ENCODE measurements at places on chromosomes 1 and 21.

GRCh38 chr1:117928881-117929342 is 509 bp downstream of the GDAP2 start:
- peak; percentile 74 for DNase-seq

- DNase-seq, result no peak
Observed at GRCh38 chr1:210476730-210477129, 148.0 kb downstream of the HHAT start.

DNA sequence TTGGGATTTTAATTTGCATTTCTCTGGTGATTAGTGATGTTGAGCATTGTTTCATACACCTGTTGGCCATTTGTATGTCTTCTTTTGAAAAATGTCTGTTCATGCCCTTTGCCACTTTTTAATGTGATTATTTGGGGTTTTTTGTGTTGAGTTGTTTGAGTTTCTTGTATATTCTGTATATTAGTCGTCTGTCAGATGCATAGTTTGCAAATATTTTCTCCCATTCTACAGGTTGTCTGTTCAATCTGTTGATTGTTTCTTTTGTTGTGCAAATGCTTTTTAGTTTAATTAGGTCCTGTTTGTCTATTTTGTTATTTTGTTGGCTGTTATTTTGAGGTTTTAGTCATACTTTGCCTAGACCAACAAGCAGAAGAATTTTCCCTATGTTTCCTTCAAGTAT is 164.0 kb upstream of the CXADR start:
- no peak for DNase-seq

DNA sequence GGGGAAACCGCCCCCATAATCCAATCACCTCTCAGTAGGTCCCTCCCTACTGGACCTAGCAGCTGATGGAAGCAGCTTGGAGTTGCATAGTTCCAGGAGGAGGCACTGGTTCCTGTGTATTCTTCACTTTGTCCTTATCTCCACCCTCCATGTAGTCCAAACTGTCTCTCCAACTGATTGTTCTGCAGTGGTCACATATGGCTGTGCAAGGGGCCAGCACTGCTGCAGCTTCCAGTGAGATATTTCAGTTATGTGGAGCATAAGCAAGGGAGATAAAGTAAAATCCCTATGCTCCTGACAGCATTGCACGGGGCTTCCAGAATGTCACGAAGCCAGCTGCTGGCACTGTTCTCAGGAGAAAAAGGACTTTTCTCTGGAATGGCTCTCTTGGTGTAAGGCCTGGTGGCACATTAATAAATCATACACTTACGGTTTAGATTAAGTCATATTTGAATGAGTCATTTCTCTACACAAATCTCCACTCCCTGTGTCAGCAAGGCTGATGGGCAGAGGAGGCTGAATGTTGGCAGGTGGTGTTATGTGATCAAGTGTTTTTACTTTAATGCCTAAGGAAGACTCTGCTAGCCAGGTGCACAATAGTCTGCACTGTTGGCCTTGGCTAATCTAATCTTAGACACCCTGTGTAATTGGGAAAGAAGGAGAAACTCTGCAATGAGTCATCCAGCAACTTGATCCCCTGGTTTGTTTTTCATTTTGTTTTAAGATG is 93.4 kb downstream of the KCNK1 start:
- DNase-seq, result no peak

DNA sequence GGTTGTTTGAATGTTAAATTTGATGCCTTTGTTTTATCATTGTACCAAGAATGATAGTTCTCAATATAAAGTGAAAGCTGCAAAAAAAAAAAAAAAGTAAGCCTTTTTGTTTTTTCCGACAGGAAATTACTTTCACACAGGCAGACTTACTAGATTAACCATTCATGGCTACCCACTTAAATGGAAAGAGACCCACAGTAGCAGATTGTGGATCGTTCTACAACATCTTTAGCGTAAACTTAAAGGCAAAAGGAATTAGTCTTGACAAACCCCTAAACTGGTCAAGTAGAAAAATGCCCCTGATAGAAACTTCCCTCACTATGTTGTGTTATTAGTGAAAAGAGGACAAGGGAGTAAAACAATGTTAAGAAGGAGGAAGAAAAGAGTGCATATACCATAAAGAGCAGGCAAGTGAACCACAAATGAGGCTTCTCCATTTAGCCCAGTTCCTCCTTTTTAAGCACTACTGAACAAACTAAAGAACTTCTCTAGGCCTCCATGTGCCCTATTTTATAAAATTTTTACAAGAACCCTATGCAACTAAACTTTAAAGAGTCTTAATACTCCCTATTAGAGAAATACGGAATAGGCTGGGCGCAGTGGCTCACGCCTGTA is 1560.3 kb downstream of the MRPL39 start:
- DNase-seq, result no peak

- peak; percentile 48 for DNase-seq
Observed at GRCh38 chr1:41662765-41663437, 178.4 kb upstream of the EDN2 start.

- no peak for DNase-seq
Observed at GRCh38 chr1:156112276-156113137, 2.0 kb upstream of the LMNA start.

- DNase-seq, result no peak
Observed at GRCh38 chr1:156856282-156856785, 2.6 kb downstream of the INSRR start.

GRCh38 chr21:38714999-38715398 is 90.7 kb upstream of the ETS2 start:
- DNase-seq, result no peak

DNA sequence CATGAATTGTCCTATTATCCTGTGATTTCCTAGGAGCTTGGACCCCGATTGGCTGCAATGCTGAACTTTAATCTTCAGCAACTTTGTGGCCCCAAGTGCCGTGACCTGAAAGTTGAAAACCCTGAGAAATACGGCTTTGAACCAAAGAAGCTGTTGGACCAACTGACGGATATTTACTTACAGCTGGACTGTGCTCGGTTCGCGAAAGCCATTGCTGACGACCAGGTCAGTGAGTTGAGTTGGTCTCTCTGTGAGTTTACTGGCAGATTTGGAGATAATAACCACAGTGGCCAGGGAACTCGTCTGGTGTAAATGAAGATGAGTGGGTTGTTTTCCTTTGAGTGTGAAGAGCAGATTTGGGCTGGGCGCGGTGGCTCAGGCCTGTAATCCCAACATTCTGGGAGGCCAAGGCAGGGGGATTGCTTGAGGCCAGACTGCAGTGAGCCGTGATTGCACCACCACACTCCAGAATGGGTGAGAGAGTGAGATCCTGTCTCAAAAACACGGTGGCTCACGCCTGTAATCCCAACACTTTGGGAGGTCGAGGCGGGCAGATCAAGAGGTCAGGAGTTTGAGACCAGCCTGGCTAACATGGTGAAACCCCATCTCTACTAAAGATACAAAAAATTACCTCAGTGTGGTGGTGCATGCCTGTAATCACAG is 39.1 kb upstream of the KIF1B start:
- DNase-seq, result no peak

DNA sequence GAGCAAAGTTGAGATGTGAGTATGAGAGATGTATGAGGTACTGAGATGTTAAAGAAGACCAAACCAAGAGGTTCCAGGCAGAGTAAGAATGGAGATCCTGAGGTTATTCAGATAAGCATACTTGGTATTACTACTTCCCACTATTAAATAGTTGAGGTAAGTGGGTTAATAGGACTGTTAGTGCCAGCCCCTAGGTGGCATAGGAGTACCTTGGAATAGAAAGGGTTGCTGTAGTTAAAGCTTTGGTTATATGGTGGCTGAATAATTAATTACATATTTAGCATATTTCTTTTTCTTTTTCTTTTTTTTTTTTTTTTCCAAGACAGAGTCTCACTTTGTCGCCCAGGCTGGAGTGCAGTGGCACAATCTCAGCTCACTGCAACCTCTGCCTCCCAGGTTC is 397.9 kb upstream of the TMPRSS15 start:
- DNase-seq, result no peak

DNA sequence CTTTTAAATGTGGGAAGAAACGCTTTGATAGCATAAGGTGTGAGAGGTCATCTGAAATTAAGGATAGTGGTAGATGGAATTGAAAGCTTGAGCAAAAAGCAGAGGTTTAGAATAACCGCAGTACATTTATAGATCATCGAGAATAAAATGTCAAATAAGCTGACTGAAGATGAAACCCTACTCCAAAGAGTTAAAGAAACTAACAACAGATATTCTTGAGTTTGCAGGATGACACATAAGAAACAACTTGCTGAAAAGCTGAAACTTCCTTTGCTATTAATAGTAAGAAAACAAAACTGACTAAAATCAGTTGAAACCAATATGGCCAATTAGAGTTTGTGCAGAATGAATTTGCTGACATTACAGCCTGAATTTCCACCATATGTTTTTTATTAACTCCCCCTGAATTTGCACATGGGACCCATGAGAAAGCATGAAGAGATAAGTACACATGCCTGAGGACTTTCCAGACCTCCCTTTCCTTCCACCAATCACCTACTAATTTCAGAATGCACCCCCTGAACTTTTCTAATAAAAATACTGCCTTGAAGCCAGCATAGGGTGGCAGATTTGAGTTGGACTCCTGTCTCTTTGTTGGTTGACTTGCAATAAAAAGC is 1.7 kb upstream of the C1orf185 start:
- DNase-seq, result no peak

- DNase-seq, result peak; percentile 93
Observed at GRCh38 chr1:109546311-109547109, 1.9 kb upstream of the GNAI3 start.

DNA sequence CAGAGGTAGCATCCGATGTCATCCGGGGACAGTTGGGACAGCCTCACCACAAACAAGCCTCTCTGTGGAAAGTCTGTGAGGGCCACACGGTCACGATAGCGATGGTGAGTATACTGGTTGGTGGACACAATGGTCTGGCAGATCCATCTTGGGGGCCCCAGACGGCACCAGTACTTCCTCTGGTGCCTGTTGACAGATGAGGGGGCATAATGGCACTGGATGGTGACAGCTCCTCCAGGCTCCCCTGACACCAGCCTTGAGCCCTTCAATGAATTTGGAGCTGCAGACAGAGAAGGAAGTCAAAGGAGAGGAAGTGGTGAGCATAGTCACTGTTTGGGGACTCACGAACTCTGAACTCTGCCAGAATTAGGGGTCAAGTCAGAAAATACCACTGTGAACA is 8.0 kb downstream of the FCAMR start:
- no peak for DNase-seq

GRCh38 chr1:183137782-183138181 is 48.3 kb upstream of the LAMC2 start:
- DNase-seq, result no peak

DNA sequence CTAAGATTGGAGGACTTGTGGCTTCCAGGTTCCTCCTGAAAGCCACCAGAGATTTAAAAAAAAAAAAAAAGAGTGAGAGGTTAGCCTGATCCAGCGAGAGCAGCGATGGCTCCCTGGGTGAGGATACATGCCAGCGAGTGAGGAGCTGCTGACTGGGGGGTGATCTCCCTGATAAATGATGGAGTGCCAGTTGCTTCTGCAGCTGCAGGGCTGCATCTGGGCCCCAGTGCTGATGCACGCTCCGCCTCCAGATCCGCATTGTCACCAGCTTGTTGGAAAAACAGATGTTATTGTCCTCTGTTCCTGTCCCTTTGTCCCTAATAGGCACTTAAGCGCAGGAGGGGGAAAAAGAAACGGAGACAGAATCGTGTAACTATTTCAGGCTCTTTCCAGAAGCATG is 28.6 kb downstream of the UBIAD1 start:
- DNase-seq, result no peak

- DNase-seq, result no peak
Observed at GRCh38 chr1:15762546-15762945, 4.0 kb downstream of the FBLIM1 start.

- DNase-seq, result no peak
Observed at GRCh38 chr1:150957666-150958065, 17.0 kb downstream of the CERS2 start.

DNA sequence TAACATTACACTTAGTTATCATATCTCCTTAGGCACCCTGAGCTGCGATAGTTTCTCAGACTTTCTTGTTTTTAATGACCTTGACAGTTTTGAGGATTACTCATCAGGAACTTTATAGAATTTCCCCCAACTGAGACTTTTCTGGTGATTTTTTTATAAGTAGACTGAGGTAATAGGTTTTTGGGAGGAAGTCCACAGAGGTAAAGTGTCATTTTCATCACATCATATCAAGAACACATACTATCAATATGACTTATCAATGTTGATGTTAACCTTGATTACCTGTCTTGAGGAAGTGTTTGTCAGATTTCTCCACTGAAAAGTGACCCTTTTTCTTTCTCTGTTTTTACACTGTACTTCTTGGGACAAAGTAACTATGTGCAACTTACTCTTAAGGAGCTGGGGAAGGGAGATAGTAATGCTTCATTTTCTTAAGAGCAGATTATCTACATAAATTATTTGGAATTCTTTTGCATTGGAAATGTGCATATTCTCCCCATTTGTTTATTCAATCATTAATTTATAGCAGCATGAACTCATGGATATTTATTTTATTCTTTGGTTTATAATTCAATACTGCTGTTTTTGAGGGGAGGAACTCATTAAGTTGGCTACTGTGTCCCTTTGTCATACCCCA is 72.8 kb upstream of the HSD17B7 start:
- DNase-seq, result no peak

GRCh38 chr1:113153116-113153803 is 80.3 kb downstream of the LRIG2 start:
- DNase-seq, result no peak

DNA sequence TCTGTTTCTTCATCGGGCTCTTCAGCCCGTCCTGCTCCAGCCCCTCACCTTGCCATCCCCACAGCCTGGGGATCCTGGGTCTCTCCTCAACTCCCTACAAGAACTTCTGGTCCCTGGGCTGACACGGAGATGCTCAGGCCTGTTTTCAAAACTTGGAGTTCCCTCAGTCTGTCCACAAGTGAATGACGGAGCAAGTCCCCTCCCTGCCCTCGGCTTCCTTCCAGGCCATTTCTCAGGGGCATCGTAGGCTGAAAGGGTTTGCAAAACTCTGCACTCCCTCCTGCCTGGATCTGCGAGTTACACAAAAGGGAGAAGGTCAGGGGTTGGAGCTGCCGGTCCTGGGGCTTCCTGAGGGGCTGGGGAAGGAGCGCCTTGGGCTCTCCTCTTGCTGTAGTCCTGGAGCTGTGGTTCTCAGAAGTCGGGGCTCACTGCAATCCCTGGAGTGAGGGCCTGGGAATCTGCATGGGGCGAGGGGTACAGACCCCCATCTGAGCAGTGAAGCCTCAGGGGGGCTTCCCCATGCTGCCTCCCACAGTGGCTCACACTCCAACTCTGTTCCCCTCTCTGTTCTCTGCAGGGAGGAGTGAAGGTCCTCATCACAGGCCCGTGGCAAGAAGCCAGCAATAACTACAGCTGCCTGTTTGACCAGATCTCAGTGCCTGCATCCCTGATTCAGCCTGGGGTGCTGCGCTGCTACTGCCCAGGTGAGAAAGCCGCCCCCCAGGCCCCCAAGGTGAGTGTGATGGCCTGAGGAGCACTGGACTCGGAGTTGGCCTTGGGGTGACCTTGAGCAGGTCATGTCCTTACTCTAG is 100.6 kb upstream of the VAMP3 start:
- no peak for DNase-seq

DNA sequence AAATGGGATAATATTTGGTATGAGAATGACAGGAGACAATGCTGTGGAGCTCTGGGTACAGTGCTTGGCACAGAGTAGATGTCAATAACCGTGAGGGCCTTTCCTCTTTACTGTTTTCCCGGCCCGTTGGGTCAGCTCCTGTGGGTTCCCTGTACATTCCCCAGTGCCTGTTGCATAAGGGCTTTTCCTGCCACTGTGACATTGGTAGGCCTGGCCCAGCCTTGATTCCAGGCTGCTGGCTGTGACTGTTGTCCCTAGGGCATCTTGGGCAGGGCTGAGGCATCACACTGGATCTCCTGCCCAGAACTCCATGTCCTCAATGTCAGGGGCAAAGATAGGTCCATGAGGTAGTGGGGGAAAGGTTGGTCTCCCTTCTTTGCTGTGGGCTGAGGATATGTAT is 25.8 kb upstream of the MYCL start:
- no peak for DNase-seq

All from HEK293T (cell line).